ENCODE measurements at places on chromosomes 7 and 10. TPM values are rescaled to one million over a fixed set of nuclear protein-coding genes. Genes with fewer than 3 reads are reported as not detected.

The CCDC3 gene
- 16.6 TPM for total RNA-seq

The PTN gene
- 576 TPM for total RNA-seq

The TUBAL3 gene
- total RNA-seq = not detected

The CYP2E1 gene
- total RNA-seq = 18.0 TPM

The AHCYL2 gene
- total RNA-seq = 36.0 TPM

The C10orf53 gene
- not detected for total RNA-seq
